Colonic mucosa (tissue), 4 donors: ENCODE measurements at places on chromosomes 3 and 15. TPM values are rescaled to one million over a fixed set of nuclear protein-coding genes. Genes with fewer than 3 reads are reported as not detected.

DNA sequence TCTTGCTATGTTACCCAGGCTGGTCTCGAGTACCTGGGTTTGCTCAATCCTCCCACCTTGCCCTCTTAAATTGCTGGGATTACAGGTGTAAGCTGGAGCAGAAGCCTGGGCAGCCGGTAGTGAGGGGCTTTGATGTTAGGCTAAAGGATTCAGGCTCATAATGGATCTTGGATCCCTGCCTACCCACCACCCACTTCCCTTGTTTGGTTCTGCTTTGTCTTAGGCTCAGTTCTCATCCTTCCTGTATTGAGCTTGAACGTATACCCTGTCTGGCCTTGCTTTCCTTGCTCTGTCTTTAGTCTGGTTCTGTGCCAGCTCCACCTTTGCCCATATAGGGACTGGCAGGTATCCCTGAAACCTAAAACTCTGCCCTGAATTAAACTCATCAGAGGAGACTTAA is 1.7 kb downstream of the PPCDC start:
- no peak for DNase-seq

Gene C3orf20
- total RNA-seq = not detected

DNA sequence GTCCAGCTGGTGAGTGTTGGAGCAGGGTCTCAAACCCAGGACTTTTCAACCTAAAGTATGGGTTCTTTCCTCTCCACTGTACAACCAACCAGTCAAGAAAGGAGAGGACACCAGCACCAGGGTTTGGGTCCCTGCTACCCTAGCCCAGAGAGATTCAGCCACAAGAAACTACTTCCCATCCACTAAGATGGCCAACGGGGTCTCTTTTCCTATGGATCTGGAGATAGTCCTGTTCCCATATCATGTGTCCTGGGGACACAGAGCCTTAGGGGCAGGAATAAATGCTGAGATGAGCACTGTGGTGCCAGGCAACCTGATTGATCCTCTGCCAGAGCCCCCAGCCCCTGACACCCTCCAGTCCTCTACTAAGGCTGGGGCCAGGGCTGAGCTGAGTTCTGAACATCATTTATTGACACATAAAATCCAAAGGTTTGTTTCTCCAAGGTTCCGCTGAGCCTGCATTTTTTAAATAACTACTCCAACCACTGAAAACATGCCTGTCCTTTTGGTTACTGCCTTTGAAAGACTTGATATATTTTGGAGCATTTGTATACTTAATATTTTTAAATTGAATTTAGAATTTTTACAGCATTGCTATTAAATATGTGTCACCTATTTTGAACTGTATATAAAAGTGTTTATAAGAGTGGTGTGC is 26.0 kb downstream of the MRPL46 start:
- no peak for DNase-seq

Gene KY
- 0.32 TPM for total RNA-seq

Gene HTR3E
- 0.52 TPM for total RNA-seq

GRCh38 chr3:195162033-195162669 is 108.8 kb downstream of the XXYLT1 start:
- DNase-seq = no peak

Gene UMPS
- 23.4 TPM for total RNA-seq

DNA sequence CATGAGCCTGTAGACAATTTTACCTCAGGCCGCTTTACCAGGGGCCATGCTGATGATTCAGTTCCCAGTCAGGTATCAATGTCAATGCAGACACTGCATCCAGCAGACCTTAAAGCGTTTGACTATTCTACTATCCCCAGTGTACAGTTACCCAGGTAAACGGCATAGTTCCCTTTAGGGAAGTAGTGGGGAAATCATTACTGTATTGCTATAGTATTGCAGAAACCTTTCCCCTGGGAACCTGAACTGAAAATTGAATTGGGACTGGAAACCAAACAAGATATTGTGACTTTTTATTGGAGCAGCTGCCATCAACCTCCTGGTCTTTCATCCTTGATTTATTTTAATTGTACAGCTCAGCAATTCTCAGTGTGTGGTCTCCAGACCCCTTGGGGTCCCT is 6.6 kb upstream of the INAFM2 start:
- DNase-seq = no peak

DNA sequence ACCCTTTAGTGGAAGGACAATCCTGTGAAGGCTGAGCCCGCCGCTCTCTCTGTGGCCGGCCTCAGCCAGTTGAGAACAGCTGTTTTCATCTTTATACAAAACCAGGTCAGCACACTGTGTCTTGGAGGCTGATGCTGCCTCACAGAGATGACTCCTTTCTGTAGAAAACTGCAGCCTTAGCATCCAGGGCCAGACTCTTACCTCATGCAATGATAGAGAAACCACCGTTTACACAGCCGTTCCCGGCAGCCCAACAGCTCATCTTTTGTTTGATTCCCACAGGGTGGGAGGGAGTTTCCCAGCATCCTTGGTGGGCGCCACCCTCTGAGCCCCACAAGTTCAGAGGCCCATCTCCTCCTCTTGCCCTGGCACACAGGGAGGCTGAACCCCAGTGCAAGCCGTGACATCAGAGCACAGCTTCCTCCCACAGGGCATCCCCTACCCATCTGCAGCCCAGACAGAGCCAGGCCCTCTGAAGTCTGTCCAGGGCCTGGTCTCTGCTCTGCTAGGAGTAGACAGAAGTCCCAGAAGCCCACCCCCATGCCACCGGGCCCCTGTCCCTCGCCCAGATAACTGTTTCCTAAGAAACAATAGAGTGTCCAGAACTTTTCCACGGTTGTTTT is 105.0 kb downstream of the LRRK1 start:
- DNase-seq = peak; percentile 22

Gene RRP9
- 9.6 TPM for total RNA-seq

- DNase-seq = no peak
Measured at GRCh38 chr15:42191610-42192346, 16.3 kb downstream of the VPS39 start.

- no peak for DNase-seq
Measured at GRCh38 chr3:181302960-181303359, 313.4 kb upstream of the DNAJC19 start.

- no peak for DNase-seq
Measured at GRCh38 chr3:146464783-146465182, 4.6 kb downstream of the PLSCR2 start.

Gene RTP3
- not detected for total RNA-seq

DNA sequence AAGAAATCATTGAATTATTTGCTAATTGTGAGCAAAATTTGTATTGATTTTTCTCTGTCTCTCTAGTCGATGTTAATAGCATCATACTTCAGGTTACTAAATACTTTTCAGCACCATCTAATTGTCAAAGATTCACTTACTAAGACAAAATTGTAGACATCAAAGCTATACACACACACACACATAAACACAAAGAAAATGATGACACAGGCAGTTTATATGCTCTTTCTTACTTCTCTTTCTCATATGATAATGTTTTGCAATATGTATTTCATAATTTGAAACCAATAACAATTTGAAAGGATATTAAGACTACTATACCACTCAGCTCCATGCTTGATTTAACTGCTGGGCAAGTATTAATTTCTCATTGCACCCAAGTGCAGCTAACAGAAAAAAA is 406.2 kb downstream of the ROBO2 start:
- DNase-seq = no peak

- DNase-seq = no peak
Measured at GRCh38 chr3:14849638-14850230, 31.0 kb downstream of the FGD5 start.

DNA sequence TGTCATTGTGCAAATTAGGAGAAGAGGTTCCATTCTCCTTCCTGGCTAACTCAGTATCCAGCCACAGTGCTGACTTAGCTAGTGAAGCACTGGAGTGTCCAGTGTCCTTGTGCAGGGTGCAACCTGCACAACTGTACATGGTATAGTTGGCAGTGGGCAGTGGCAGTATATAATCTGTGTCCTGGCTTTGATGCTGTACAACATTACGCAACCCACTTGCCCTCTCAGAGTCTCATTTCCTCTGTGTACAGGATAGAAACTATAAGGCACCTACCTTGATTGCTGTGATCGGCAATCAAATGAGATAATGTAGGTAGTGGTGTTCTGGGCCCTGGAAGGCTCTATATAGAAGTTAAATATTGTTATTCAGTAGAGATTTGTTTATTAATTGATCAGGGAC is 333.6 kb downstream of the CLSTN2 start:
- DNase-seq = no peak

Gene POLQ
- total RNA-seq = 2.9 TPM
